ENCODE measurements at places on chromosomes 11 and 22.

DNA sequence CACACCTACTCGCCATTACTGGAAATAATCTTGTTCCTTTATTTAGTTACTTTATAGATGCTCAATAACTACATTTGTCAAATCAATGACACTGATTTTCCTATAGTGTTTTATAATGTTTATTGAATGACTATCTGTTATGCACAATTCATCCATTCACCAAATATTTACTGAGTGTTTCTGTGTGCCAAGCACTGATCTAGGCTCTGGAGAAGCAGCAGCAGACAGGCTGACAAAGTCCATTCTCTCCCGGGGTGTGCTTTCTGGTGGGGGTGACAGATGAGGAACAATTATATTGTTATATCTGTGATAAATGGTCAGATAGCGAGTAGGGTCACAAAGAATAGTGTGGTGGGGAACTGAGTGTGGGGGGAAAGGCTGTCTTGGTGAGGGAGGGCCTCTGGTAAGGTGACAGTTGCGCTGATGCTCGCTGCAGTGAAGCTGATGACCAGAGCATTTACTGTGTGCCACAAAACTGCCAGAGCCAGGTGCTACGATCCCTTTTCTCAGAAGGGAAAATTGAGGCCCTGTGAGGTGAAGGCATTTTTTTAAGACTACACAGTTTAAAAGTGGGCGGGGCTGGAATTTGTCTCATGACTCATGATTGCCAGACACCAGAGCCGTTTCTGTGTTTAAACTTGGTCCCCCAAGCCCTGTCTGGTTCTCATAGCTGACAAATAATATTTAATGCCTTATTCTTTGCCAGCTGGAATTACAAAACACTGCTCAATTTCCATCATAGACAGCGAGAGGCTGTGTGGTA lies 10.2 kb downstream of the PACS1 start:
- no peak for DNase-seq

- no peak for DNase-seq
Observed at GRCh38 chr22:41535244-41535643, 9.0 kb downstream of the POLR3H start.

GRCh38 chr11:134153147-134153905 lies 70.4 kb downstream of the NCAPD3 start:
- DNase-seq: no peak

- no peak for DNase-seq
Observed at GRCh38 chr11:69437876-69438205, 43.6 kb upstream of the LINC01488 start.

GRCh38 chr11:132925825-132926469 lies 606.4 kb downstream of the OPCML start:
- DNase-seq: no peak

DNA sequence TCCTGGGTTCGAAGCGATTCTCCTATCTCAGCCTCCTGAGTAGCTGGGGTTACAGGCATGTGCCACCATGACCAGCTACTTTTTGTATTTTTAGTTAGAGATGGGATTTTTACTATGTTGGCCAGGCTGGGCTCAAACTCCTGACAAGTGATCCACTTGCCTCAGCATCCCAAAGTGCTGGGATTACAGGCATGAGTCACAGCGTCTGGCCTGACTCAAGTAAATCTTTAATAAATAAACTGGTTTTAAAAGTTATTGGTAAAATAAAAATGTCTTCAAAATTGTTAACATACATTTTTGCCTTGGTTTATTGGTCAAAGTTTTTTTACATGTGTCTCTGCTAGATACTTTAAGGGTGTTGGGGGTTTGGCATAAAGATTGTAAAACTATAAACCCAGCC lies 7.3 kb upstream of the PES1 start:
- no peak for DNase-seq

DNA sequence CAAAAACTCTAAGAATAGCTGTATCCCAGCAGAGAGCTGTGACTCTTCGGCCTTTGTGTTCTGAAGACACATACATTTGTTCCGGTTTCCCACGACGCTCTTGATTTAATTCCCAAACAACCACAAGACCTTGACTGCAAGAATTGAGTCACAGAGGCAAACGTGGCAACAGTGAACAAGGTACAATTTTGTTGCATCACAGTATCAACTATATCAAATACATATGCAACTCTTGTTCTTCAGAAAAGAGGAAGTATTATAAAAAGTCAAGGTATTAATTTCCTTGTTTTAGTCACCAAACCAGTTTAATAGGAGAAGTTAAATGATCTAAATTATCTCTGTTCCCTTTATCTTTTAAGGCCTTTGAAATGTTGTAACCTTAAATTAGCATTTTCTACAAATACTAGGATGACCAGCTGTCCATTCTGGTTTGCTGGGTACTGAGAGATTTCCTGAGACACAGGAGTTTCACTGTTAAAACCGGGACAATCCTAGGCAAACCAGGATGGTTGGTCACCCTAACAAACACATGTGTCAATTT lies 11.1 kb downstream of the HPS5 start:
- no peak for DNase-seq

GRCh38 chr11:119419246-119419645 lies 3.7 kb downstream of the THY1 start:
- no peak for DNase-seq

DNA sequence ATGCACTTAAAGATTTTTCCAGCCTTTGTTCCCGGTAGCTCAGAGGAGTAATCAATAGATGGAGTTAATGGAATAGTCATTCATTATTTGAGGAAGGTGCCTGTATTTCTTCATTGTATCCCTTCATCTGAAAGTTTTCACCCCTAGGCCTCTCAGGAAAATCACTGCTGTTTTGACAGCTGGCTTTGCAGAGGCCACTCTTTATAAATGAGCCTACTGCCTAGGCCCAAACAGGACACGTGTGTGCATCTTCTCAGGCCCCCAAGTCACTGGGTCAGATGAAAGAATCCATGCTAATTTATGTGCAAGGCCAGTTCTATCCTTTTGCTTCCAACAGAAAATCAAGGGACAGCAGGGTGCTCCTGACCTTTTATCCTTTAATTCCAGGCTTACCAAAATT lies 76.8 kb downstream of the MPPED2 start:
- no peak for DNase-seq

DNA sequence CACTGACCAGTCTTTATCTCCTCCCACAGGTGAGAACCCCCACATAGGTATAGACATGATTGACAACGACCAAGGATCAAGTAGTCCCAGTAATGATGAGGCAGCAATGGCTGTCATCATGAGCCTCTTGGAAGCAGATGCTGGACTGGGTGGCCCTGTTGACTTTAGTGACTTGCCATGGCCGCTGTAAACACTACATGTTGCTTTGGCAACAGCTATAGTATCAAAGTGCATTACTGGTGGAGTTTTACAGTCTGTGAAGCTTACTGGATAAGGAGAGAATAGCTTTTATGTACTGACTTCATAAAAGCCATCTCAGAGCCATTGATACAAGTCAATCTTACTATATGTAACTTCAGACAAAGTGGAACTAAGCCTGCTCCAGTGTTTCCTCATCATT lies 76.5 kb downstream of the BTBD10 start:
- no peak for DNase-seq

DNA sequence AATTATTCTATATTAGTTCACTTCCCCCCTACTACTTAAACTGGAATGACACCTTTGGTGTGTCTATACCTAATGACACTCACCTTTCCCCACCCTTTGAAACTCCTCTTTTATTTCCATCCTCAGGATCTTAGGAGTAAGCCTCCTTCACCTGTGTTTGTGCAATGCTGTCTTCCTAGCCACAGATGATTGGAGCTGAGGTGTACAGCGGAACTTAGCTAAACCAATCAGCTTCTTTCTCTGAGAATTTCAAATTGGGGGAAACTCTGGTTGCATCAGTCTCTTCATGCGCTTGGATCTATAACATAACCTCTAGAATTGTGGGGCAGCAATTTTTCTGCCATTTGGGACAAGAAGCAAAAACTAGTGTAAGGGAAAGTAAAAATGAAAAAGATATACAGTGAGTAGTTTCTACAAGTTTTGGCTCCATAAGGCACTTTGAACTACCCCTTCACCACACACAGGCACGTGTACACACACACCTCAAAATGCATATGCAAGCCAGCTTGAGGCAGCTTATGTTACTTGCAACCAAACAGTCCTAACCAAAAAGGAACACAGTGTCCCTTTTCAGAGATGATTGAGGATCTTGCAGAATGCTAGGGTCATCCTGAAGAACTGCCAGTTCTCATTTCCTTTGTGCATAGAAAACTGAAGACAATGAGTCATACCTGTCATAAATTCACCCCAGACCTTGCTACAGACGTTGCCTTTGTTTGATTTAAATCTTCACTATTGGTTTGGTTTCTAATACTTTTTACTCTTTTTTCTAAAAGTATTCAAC lies 36.0 kb upstream of the LDLRAD3 start:
- no peak for DNase-seq

DNA sequence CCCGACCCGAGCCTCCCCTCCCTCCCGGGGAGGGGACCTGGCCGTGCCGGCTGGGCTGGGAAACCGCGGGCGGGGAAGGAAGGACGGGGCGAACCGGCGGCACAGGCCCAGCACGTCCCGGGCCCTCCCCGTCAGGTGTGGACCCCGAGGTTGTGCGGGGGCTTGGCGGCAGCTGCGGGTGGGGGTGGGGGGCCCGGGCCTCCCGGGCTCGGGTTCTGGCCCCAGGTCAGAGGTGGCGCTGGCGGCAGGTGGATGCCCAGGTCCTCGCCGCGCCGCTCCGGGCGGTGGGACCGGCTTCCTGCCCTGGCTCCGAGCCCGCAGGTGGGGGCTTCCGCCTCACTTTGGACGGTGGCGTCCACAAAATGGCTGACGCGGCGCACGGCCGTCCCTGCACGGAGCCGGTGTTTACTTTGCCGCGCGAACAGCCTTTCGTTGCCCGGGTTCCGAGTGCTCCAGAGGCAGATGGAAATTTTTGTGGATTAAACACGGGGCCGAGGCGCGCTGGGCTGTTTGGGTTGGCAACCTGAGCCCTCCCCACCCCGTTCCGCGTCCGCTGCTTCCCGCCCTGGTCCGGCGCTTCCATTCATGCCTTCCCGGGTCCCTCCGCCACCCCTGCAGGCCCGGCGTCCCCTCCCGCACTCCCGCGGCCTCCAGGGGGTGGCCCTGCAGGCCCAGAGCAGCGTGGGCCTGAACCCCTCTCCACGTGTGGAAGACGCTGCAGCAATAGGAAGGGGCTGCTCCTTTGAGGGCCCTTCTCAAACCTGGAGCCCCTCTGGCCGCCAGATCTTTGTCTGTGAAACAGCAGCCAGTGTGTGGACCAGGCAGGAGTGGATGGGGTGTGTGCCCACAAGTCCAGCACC lies 92.0 kb upstream of the KCNQ1OT1 start:
- DNase-seq: no peak

DNA sequence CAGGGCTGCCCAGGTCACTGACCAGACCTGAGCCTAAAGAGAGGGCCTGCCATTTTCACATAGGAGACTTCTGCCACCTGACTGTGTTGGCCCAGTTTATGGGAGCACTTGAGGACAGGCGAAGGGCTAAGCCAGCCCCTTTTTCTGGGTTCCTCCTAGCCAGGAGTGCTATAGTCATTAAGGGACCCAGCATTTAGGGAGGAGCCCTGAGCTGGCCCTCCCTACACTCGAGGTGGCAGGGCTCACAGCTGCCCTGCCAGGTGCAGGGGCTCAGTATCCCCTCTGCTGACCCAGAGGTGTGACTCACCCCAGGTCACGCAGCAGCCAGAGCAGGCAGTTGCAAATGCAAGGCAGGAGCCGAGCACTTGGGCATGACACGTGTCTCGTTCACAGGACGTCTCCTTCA lies 86.3 kb upstream of the CRYBB3 start:
- DNase-seq: no peak

GRCh38 chr11:65380460-65381119 lies 1.9 kb downstream of the SLC25A45 start:
- no peak for DNase-seq

DNA sequence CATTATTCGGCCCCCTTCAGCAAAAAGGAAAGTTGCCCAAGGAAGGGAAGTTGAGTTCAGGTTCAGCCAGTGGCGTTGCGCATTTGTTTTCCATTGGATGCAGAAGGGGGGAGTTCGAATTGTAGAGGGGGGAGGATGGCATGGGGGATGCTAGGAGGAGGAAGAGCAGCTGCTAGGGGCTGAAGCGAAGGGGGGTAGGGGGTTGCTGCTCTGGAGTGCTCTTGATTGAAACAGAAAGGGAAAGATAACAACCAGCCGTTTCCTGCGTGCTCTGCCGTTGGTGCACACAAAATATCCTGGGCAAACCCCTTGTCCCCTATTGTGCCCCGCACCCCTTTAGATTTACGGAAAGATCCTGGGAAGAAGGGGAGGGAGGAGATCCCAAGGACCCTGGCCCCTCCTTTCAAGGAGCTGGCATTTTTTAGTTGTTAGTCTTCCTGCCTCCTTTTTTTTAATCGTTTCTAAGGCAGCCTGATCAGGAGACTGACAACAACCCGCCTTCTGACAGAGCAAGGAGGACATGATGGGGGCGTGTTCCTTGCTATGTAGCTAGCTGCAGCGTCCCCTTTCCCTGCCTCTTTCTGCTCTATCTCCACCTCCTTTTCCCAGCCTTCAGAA lies 2.1 kb downstream of the KMT2A start:
- DNase-seq: peak; percentile 57

DNA sequence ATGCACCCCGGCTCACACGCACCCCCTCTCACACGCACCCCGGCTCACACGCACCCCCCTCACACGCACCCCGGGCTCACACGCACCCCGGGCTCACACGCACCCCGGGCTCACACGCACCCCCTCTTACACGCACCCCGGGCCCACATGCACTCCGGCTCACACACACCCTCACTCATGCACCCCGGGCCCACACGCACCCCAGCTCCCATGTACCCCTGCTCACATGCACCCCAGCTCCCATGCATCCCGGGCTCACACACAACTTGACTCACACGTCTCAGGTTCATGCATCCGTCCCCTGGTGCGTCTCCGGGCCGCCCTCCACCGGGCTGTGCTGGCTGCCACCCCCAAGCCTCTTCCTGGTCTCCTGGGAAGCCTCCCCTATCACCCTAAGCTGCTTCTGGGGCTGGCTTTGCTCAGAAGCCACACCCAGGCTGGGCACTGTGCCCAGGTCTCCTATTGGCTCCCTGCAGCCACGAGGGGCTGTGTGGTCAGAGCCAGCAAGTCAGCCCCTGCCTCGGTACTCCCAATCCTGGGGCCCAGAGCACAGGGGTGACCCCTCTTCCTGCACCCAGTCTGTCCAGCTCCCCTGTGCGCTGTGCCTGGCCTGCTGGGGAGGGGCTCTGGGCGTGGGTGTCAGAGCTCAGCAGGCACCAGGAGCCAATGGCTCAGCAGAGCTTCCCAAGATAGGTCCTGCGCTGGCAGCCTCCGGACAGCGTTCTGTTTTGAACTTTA lies 16.9 kb downstream of the TSPAN4 start:
- peak; percentile 75 for DNase-seq

GRCh38 chr22:28008056-28008455 lies 89.0 kb upstream of the PITPNB start:
- no peak for DNase-seq

GRCh38 chr11:19786644-19787043 lies 74.0 kb downstream of the NAV2 start:
- DNase-seq: no peak

Measured in AG04450 (cell line).